AG09319 (cell line): ENCODE measurements at places on chromosomes 1 and 21.

- DNase-seq: no peak
These were observed 16.2 kb downstream of the WDR47 start for GRCh38 chr1:109025694-109026093.

DNA sequence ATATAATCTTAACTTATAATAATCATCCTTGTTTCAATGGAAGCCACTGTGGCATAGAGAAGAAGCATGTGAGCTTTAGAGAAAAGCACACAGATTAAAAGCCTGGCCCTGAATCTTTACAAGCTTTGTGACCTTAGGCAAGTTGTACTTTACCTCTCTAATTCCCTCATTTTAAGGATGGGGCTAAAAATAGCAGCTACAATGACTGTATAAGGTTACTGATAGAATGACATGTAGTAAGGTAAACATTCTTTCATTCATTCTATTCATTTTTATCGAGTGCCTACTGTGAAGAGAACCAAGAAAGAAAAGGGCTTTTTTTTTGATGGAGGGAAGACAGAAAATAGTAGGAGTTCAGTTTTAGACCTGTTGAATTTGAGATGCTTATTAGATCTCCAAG, 25.6 kb downstream of the CDKN2C start:
- DNase-seq: no peak

DNA sequence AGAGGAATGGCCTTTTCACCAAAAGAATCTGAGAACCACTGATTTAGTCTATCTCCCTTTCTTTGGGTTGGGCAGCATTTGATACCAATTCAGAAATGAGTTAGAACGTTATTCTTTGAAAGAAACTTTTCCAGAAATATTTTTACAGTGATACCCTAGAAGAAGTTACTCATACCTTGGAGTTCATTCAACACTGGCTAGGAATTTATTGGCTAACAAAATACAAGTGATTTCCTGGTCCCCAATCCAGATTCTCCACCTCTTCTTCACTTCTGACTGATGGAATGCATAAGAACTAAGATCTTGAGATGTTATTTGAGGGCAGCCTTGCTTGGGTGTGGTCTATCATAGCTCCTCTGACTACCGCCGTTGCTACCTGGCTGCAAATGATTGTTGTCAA, 9.4 kb downstream of the C1orf162 start:
- no peak for DNase-seq

- DNase-seq: no peak
These were observed 2.7 kb upstream of the LHX9 start for GRCh38 chr1:197914510-197914909.

- no peak for DNase-seq
These were observed 653 bp downstream of the FNDC10 start for GRCh38 chr1:1599030-1599934.

- DNase-seq: no peak
These were observed 11.8 kb downstream of the LAPTM5 start for GRCh38 chr1:30745834-30746208.

DNA sequence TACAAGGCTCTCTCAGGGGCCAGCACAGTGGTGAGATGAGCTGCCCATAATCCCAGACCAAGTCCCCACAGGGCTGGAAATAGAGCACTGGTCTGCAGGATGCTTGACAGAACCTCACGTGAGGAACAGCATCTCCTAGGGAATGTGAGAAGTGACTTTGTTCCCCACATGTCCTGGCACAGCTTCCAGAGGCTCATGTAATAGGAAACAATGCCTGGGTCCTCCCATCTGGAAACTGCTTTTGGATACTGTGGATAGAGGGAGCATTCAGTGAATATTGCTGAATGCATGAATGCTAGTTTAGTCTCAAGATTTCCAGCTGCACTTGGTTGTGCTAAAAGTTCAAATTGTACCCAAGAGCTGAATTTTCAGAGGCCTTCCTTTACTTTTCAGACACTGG, 146.2 kb downstream of the TNR start:
- DNase-seq: no peak

DNA sequence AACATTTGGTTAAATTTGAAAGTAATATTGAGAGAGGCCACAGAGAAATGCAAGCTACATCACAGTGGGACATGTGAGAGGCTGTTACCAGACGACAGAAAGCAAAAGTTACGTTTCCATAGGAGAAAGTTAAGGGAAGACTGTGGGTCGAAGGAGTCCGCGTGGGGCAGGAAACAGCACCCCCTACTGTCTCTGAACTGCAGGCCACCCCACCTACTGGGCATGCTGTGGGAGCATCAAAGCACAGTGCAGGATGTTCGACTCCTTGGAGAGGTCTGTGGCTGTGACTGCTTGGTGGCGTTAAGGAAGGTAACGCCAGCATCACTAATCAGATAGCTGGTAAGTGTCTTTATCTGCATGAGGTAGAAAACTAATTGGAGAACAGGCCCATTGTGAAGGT, 123.9 kb downstream of the PTBP2 start:
- no peak for DNase-seq

GRCh38 chr1:64093941-64094340, 109.5 kb upstream of the UBE2U start:
- no peak for DNase-seq
